ENCODE measurements at places on chromosomes 4 and X.

- DNase-seq = no peak
Measured at GRCh38 chr4:41362621-41363383, 106.1 kb downstream of the UCHL1 start.

- no peak for DNase-seq
Measured at GRCh38 chr4:28469387-28469786, 1608.7 kb downstream of the STIM2 start.

DNA sequence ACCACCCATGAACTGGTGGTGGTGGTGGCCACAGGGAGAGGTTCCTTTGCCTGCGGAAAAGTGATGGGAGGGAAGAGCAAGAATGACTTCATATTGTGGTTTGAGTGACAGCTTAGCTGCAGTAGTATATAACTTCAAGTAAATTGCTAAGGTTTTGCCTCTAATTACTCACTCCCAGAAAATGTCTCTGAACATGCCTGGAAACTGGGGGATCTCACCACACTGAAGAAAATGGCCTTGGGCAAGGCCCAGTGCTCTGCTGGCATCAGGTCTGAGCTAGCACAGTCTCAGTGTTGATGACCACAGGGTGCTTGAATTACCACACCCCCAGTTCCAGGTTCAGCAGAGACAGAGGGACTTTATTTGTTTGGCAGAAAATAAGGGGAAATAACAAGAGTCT lies 2085.4 kb downstream of the ARAP2 start:
- DNase-seq = no peak

- DNase-seq = no peak
Measured at GRCh38 chr4:176340871-176341685, 21.3 kb downstream of the SPCS3 start.

DNA sequence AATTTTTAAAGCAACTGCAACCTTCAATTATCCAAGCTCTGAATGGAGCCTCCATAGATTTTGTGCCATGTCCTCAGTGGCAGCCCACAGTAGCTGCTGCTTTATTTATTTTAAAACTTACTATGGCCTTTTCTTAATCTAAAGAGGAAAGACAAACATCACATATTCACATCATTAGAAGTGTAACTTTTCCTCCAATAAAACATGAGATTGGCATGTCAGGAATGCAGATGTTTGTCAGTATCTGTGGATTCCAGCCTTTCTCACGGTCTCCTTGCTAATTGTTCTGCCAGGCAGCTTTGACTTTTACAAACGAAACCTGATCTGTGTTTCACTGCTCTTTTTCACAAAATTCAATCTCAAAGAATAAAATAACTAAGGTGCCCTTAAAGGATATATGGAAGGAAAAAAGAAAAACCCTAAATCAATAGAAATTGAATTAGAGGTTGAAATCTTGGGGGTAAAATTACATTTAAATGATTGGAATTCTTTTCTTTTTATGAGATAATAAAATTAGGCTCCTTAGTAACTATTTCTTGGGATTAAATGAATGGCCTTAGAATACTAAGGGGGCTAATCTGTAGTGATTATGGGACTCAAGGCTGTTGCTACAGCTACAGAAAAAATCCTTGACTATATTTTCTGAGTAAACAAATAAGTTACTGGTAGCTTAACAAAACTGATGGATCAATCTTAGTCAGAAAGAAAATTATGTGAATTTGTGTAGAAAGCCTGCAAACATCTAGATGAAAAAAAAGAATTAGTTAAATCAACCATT lies 151.3 kb downstream of the RTL9 start:
- no peak for DNase-seq

- no peak for DNase-seq
Measured at GRCh38 chr4:157220371-157220881, at the start of gene GRIA2. Gene GRIA2 (plus strand): TSS chr4:157220728. CDS start chr4:157221043, 315 bp downstream.

GRCh38 chrX:145821291-145821897 lies 3.8 kb downstream of the SLITRK2 start:
- DNase-seq = no peak

Data from stimulated activated CD4-positive, alpha-beta T cell treated with anti-CD3 and anti-CD28 coated beads, Interleukin-1b, Interleukin-23, amount 100 ng/mL, for 1 hour (primary cell).